ENCODE measurements at places on chromosomes 4 and X. TPM values are rescaled to one million over a fixed set of nuclear protein-coding genes. Genes with fewer than 3 reads are reported as not detected.
A peak's percentile ranks its signal among the peaks of the same experiment; 100 is the strongest.

The TEX13B gene
- not detected for total RNA-seq

The UGT2A1 gene
- not detected for total RNA-seq

The NAP1L3 gene
- 0.57 TPM for total RNA-seq

The KLHL13 gene
- total RNA-seq: 0.19 TPM

The LRRC66 gene
- 0.05 TPM for total RNA-seq

The ITGB1BP2 gene
- 7.3 TPM for total RNA-seq

The HAUS7 gene
- total RNA-seq: 75.7 TPM

The USP17L21 gene
- total RNA-seq: not detected

The ARSJ gene
- total RNA-seq: not detected

The MAP7D3 gene
- total RNA-seq: 24.5 TPM

The MAGEA2 gene
- not detected for total RNA-seq

The MSANTD1 gene
- 0.62 TPM for total RNA-seq

The TCP11X1 gene
- not detected for total RNA-seq

The IL3RA gene
- total RNA-seq: 3.4 TPM

DNA sequence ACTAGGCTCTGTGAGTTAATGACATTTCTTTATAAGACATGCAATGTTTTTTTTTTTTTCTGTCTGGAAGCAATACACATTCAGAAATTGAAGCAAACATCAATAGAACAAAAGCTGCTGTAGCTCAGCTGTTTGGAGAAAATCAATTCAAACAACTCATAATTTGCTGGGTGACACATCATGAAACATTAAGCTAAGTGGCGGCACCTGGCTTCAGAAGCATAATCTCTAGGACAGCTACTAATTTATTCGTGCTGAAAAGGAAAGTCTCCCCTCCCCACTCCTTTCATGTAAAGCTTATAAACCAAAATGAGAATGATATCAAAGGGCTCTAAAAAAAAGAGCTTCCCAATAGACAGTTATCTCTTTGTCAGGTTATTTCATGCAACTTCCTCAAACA lies 73.9 kb downstream of the LUZP4 start:
- DNase-seq: no peak

GRCh38 chrX:7993873-7994272 lies 66.7 kb upstream of the PNPLA4 start:
- DNase-seq: no peak

GRCh38 chrX:51824061-51824460 lies 69.4 kb upstream of the MAGED1 start:
- no peak for DNase-seq

GRCh38 chr4:80183250-80184052 lies 13.9 kb upstream of the PRDM8 start:
- peak; percentile 79 for DNase-seq

- DNase-seq: no peak
These were observed 107.7 kb downstream of the FRMPD4 start for GRCh38 chrX:12245650-12246645.

DNA sequence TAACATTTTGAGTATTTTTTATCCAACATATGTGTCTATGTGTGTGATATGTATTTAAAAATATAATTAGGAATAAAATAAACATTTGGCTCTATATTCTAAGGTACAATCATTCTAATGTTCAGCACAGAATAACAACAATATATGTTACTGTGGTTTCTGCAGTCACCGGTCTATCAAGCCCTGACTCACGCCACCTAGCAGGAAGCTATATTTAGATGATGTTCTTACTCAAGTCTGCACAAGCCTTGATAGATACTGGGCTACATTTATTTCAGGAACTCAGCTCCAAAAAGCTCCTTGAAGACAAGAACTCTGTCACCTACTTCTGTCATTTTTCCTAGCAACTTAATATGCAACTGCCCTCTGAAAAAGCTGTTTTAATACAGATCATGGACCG lies 152.0 kb upstream of the FTHL17 start:
- no peak for DNase-seq

DNA sequence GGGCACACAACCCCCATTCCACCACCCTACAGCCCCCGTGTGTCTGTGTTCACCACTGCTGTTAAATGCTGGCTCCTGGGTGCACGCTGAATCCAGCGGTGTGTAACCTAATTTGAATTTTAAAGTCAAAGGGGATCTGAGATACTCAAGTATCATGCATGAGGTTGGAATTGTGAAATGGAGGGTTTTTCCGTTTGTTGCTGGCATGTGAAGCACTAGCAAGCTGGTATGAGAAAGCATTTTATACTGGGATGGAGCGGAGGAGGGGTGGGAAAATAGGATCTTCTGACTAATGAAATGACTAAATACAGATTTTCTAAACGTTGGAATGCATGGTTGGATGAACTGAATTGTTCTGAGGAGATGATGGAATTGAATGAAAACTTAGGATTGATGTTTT lies 36.9 kb upstream of the FAT1 start:
- no peak for DNase-seq

GRCh38 chr4:94856030-94856429 lies 98.3 kb downstream of the BMPR1B start:
- DNase-seq: no peak

DNA sequence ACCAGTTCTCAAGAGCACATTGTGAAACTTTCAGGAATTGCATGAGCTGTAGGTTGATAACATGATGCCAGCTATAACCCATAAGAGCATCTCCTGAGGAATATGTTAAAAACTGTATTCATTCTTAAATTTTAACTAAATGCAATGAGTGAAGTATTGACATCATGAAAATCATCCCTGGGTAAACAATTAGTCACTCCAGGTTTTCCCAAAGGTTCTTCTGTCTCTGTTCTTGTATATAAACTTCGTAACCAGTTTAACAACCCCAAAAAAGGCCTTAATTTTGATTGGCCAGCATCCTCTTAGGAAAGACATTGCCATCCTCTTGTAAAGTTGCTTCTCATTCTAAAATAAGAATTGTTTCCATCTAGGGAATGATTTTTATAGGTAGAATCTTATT lies 80.4 kb downstream of the TET2 start:
- DNase-seq: no peak

GRCh38 chrX:49995107-49995731 lies 72.8 kb downstream of the CLCN5 start:
- no peak for DNase-seq

GRCh38 chr4:85005865-85006377 lies 39.4 kb upstream of the WDFY3 start:
- no peak for DNase-seq

- DNase-seq: no peak
These were observed 12.4 kb downstream of the ZDHHC9 start for GRCh38 chrX:129831091-129831885.

DNA sequence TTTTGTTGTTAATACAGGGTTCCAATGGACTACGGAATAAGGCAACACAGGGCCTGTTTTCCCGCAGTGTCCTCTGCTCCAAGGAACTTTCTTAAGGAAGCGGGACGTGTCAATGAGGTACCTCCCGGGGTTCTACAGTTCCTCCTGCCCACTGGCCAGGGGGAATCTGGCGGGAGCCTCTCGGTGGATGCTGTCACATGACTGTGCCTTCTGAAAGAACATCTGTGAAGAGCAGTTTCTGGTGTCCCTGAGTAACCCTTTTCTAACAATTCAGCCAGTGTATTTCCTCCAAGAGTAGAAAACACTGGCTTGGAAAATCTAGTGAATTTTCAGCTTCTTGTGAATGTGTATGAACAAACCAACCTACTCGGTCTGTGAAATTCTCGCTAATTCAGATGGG lies 32.7 kb downstream of the MFAP3L start:
- DNase-seq: no peak

GRCh38 chr4:34664051-34664450 lies 1580.3 kb downstream of the ARAP2 start:
- no peak for DNase-seq

DNA sequence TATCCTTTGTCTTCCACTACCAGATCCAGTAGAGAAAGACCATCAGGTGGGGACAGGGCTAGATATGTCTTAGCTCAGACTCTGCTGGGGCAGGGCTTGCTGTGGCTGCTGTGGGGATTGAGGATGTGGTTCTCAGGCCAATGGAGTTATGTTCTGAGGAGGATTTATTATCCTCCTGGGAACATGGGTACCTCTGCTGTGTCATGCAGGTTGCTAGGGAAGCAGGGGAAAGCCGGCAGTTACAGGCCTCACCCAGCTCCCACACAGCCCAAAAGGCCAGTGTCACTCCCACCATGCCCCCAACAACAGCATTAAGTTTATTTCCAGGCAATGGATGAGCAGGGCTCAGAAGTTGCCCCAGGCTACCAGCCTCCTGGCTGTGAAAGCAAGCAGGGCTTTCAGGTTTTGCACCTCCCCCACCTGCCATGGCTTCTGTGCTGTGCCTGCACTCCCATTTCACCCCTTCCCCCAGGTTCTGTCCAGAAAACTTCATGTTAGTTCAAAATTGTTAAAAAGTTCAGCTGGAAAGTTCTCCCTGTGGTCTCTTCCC lies 879.9 kb downstream of the ARAP2 start:
- DNase-seq: no peak

DNA sequence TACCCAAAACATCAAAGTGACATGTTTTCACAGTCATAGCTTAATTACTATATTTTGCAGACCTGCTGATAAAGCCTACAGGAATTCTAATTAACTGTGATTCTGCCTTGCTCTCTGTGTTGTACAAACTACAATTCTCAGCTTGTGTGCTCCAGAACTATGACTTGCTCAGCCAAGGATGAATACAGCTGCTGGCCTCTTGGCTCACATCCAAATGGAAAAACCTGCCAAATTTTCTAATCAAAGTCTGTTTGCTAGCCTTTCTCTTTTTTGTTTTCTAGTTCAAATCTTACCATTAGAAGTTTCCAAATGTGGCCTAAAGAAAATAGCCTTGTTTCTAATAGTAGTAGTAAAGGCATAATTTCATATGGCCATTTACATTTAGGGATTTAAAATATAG lies 1176.8 kb downstream of the FAM133A start:
- DNase-seq: no peak

DNA sequence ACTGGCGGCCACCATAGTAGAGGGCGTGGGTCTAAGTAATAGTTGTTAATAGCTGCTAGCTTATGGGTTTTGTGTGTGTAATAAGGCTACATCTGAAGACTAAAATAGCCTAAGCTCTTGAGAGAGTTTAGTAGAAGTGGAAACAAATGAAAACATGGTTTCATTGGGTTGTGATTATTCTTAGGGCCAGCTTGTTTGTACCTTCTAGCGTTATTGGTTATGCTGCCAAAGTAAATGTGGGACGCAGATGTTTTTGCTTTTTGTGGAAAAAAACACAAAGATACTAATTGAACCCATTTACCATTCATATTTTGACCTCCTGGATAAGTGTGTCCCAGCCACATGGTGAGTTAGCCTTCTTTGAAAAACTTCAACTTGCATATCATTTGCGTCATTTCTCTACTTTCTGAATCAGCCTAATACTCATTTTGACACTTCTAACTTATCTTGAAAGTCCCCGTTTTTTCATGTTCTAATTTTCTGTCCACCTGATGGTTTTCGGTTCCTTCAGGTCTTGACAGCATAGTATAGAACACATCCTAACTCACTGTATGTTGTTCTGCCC lies 305.3 kb downstream of the FRMPD4 start:
- DNase-seq: no peak

GRCh38 chrX:110748256-110748806 lies 47.3 kb downstream of the CHRDL1 start:
- no peak for DNase-seq

- no peak for DNase-seq
These were observed 24.5 kb upstream of the PGRMC1 start for GRCh38 chrX:119211649-119212014.

- no peak for DNase-seq
These were observed 277.3 kb upstream of the HAND2 start for GRCh38 chr4:173807347-173807746.

GRCh38 chr4:157832596-157832995 lies 340.2 kb downstream of the GASK1B start:
- no peak for DNase-seq

DNA sequence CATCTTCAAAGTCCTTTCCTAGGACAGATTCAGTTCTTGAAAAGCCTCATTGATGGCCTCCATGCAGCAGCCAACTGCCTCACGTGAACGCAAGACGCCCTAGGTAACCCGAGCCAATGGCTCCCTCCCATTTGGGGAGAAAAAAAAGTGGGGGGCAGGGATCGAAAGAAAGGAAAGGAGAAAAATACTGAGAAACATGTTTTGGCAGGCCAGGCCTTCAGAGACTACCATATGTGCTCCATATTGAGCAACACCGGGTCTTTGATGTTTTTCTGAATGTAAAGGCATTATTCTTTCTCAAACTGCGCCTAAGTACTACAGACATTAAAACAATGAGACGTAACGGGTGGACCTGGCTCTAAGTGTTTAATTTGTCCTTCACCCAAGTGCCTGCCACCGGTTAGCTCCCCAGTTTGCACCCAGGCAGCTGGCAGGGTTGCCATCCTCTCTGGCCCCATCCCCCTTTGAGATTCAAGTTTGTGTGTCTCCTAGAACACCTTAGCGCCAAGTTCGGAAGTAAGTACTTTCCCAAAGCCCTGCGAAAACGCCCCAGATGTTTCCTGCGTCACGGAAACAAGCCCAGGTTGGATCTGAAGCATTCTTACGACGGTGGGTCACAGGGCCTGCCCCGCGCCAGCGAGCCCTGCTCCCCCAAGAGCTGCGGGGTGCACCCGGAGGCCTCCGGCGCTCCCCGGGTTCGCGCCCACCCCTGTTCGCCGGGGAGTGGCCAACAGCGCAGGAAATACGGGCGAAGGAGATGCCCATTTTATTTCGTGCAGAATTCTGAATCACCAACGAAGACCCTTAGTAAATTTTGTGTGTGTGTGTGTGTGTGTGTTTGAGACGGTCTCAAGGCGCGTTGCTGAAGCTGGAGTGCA lies 30.1 kb downstream of the HAND2 start:
- peak; percentile 54 for DNase-seq

DNA sequence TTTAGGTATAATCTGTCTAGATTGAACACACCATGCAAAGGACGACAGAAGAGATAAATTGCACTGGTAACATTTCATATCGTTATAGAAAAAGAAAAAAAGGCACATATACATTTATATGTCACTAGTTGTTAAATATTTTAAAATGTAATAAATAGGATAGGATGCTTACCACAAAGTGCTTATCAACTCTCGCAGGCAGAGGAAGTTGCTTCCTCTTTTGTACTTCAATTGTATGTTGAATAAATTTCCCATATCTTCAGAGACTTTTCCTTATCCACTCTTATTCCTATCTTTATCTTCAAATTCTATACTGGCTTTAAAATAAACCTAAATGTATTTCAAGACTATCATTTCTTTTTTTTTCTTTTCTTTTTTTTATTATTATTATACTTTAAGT lies 163.3 kb upstream of the SPOCK3 start:
- no peak for DNase-seq

DNA sequence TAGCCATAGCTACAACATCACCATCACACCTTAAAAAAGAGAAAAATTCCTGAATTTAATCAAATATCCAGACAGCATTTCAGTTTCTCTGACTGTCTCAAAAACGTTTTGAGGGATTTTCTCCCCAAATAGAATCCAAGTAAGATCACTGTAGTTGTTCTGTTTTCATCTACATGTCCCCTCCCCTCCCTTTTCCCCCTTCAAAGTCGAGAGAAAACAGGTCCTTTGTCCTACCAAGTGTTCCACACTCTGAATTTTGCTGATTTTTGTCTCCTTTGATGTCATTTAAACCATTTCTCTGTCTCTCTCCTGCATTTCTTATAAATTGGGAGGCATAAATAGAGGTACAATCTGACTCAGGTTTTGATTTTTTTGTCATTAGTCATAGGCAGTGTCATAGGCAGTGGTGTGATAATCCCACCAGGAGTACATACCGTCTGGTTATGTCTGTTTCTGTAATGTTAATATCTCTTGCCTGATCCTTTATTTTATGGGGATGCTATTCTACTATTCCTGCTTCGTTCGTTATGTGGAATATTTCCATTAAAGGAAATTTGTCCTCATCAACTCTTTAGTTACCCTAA lies 348.6 kb downstream of the PTTG2 start:
- no peak for DNase-seq

- no peak for DNase-seq
These were observed 832.7 kb upstream of the INTU start for GRCh38 chr4:126799971-126800574.

- DNase-seq: peak; percentile 96
These were observed 45.7 kb downstream of the PRPS1 start for GRCh38 chrX:107673933-107674479.
